ENCODE measurements at places on chromosomes 4 and X. TPM values are rescaled to one million over a fixed set of nuclear protein-coding genes. Genes with fewer than 3 reads are reported as not detected.

Gene VSIG4
- 15.4 TPM for total RNA-seq

Gene KDR
- total RNA-seq: 48.9 TPM

Gene CXCR3
- not detected for total RNA-seq

Gene H2BW2
- total RNA-seq: not detected

GRCh38 chrX:40169193-40170101 lies 71.7 kb upstream of the BCOR start:
- H3K27me3 ChIP-seq: peaks cover 95% of the 10 kb centered on the region
- peak overlapping the region; percentile 47 for H3K27ac ChIP-seq
- peaks cover 61% of the 10 kb centered on the region for H3K4me1 ChIP-seq
- DNase-seq: peak; percentile 86
- no peaks in the 10 kb centered on the region for H3K36me3 ChIP-seq

- no peak for DNase-seq
- no peaks in the 10 kb centered on the region for H3K4me1 ChIP-seq
- no peak overlapping the region for H3K27ac ChIP-seq
- no peaks in the 10 kb centered on the region for H3K27me3 ChIP-seq
- no peak overlapping the region for H3K4me3 ChIP-seq
Measured at GRCh38 chr4:182978152-182978827, 61.1 kb upstream of the DCTD start.

DNA sequence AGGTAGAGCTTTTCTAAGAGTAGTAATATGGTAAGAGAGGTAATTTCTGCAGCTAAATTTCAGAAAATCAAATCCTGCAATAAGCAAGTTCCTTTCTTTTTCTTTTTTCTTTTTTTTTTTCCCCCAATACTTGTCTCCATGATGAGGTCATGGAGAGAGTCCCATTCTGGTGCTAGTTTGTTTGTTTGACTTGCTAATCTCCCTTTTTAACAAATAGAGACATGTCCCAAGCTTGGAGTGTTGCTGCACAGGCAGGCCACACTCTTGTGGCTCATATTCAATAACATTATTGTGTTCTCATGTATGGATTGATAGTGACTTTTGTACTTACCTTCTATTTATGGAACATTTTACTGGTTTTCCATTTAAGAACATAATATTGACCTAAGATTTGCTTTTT lies 25.5 kb downstream of the PTPN13 start:
- DNase-seq: no peak
- no peak overlapping the region for H3K27ac ChIP-seq
- no peaks in the 10 kb centered on the region for H3K36me3 ChIP-seq
- H3K4me1 ChIP-seq: no peaks in the 10 kb centered on the region
- no peaks in the 10 kb centered on the region for H3K27me3 ChIP-seq

DNA sequence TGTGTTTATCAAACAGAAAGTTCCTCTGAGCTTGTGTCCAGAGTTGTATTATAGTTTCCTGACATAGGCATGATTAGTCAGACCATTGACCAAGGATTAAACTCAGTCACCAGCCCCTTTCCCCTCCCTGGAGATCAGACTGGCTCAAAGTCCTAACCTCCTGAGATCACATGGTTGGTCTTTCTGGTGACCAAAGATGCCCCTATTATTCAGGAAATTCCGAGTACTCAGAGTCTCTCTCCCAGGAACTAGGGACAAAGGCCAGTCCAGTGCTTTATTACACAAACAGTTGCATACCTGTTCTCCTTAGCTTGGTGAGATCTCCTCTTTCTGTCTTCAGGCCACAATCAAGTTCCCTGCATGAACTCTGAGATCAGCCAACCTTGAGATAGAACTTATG lies 14.5 kb upstream of the ENPP6 start:
- peaks cover 6% of the 10 kb centered on the region for H3K27me3 ChIP-seq
- DNase-seq: no peak
- no peaks in the 10 kb centered on the region for H3K36me3 ChIP-seq
- H3K4me3 ChIP-seq: no peak overlapping the region

GRCh38 chrX:129930941-129931410 lies 25.0 kb downstream of the UTP14A start:
- H3K27ac ChIP-seq: peak overlapping the region; percentile 88
- no peaks in the 10 kb centered on the region for H3K4me1 ChIP-seq
- peaks cover 20% of the 10 kb centered on the region for H3K27me3 ChIP-seq

- H3K36me3 ChIP-seq: no peaks in the 10 kb centered on the region
- H3K4me3 ChIP-seq: no peak overlapping the region
- H3K4me1 ChIP-seq: no peaks in the 10 kb centered on the region
Measured at GRCh38 chrX:97619499-97619898, 735.8 kb downstream of the RPA4 start.

Measured in muscle of leg (tissue), 16 donors.